ENCODE measurements at places on chromosomes 2 and 18. TPM values are rescaled to one million over a fixed set of nuclear protein-coding genes. Genes with fewer than 3 reads are reported as not detected.

Gene GCKR
- total RNA-seq: not detected

Gene SERPINB3
- total RNA-seq: not detected

Gene GALNT5
- not detected for total RNA-seq

Gene SP5
- total RNA-seq: 0.09 TPM
